ENCODE measurements at places on chromosomes 12 and 14.

GRCh38 chr14:72643317-72643801 lies 250.5 kb downstream of the DPF3 start:
- DNase-seq = peak; percentile 62

DNA sequence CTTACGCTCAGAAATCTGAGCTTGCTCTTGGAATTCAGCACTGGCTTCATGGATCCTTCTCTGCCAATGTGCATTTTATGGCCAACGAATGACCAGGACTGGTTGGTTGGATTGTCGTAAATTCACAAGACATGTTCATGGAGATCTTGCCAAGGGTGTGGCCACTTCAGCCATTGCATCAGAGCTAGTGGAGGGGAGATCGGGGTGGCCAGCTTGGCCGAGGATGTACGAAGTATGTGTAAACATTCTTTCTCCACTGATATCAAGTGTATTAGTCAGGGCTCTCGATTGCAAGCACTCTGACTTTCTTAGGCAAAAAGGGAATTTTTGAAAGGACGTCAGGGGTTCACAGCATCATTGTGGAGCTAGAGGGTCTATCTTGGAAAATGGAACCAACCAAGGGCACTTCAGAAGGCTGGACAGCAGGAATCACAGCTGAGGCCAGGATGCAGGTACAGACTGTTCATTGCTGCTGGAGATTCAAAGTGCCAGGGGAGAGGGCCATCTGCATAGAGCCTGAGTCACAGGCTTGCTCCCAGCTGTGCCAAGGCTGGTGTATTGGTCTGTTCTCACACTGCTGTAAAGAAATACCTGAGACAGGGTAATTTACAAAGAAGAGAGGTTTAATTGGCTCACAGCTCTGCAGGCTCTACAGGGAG lies 32.9 kb upstream of the ADGRD1 start:
- DNase-seq = no peak

- DNase-seq = peak; percentile 9
Observed at GRCh38 chr14:91317381-91318308, 73.1 kb upstream of the GPR68 start.

DNA sequence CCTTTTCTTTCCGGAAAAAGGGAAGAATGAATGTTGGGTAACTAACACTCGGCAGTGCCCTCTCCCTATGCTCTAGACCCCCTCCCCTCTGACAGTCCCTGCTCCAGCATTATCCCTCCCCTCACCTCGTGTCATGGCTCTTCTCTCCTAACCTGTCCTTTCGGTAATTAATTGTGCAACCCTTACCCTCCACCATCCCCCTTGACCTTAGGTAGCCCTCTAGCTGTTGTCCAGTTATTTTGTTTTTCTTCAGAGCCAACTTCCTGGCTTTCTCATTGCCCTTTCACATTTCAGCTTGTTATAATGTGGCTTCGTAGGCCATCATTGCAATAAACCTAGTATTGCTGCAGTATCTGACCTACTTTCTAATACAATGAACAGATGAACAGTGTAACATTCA lies 11.2 kb downstream of the ARG2 start:
- no peak for DNase-seq

- no peak for DNase-seq
Observed at GRCh38 chr14:49849213-49849847, 3.3 kb downstream of the NEMF start.

GRCh38 chr14:39383741-39384140 lies 48.5 kb downstream of the FBXO33 start:
- no peak for DNase-seq

DNA sequence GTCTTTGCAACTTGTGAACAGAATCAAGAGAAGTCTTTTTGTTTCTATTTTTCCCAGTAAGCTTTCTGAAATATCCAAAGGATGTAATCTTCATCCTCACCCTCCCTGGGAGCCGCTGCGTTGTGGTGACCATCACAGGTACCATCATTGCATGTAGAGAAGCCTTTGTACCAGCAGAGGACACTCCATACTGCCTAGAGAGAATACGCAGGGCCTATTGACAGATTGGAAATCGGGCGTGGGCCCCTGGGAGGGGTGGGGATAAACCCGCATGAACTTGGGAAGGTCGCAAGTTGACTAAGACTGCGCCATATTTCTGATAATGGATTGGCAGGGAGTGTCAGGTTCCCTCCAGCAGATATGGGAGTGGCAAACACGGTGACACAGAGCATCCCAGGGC lies 12.7 kb downstream of the KRT1 start:
- no peak for DNase-seq

GRCh38 chr12:117816-118345 lies 51.3 kb downstream of the IQSEC3 start:
- DNase-seq = no peak

GRCh38 chr12:15620741-15621539 lies 168.2 kb downstream of the EPS8 start:
- peak; percentile 60 for DNase-seq

GRCh38 chr12:15679151-15679550 lies 110.0 kb downstream of the EPS8 start:
- no peak for DNase-seq

DNA sequence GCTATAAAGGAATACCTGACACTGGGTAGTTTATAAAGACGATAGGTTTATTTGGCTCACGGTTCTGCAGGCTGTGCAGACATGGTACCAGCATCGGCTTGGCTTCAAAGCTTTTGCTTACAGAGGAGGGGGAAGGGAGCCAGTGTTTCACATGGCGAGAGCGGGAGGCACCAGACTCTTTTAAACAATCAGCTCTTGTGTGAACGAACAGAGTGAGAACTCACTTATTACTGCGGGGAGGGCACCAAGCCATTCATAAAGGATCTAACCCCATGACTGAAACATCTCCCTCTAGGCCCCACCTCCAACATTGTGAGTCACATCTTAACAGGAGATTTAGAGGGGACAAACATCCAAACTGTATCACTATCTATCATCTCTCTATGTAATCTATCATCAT lies 227.4 kb downstream of the TMEM132D start:
- no peak for DNase-seq

GRCh38 chr14:101521473-101521915 lies 39.8 kb upstream of the DIO3 start:
- DNase-seq = no peak

DNA sequence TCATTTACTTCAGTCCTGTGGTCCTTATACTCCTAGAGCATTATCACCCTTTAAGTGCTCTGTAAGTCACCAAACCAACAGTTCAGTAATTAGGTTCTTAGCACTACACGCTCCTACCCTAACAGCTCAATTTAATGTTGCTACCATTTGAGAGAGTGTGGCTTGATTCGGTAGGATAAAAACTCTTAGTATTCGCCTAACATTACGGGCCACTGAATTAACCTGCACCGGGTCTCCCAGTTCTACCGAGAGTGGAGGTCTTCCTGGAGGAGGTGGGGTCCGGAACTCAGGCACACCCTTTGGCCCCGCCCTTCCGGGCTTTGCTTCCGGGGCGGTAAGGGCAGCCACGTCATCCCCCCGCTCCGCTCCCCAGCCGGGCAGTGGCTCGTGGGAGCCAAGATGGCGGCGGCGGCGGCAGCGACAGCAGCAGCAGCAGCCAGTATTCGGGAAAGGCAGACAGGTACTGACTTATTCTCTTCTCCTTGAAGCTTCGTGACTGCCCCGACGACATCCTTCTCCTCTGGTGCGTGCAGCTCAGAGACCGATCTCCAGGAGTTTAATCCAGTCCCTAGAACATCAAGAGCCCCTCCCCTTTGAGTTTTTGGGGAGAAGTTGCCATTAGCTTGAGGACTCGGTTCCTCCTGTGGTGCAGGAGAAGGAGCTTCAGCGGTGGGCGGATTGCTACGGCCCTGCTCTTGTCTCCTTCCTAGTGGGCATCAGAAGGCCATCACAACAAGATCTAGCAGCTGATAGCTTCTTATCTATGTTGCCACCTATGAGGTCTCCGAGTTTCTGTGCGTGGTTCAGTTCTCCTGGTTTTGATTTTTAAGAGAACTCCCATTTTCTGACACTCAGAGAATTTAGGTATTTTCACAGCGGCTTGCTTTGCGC lies at the start of gene SCFD1:
TSS of gene SCFD1 (plus strand) at position 380 of the 891 bp plus-strand sequence. CDS start at position 400, 20 bp downstream.
- peak; percentile 81 for DNase-seq

DNA sequence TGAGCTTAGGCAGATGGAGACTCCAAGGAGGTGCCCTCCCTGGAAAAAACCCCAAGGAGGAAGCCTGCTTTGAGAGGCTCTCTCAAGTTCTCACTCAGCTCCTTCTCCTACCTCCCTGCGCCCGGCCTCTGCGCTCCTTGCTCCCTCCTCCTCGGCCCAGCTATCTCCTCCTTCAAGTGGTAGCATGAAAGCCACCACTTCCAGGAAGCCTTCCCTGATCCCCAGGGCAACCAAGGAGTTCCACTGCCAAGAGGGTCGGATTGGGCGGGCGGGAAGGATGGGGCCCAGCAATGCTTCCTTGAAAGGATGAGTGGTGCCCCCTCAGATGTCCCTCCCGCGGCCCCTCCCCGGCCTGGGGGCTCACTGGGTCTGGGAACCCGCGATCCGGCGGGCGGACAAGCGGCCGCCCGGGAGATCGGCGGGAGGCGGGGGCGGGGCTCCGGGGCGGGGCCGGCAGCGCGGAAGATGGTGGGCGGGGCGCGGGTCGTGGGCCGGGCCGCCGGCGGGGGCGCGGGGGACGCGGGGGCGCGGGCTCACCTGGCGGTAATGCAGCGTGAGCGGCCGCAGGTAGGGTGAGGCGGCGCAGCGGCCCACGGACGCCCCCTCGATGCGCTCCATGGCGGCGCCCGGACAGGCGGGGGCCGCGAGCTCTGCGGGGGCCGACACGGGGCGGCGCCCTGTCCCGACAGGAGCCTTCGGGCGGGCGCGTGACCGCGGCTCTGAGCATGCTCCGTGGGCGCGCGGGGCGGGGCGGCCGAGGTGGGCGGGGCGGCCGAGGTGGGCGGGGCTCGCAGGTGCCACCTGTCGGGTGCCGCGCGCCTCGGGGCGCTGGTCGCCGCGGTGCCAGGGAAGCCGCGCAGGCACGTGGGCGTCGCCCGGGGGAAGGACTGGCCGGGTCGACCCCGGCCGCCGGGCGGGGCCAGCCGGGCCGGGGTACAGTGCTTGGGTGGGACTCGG lies at the start of gene NUDT14:
TSS of gene NUDT14 (minus strand) at position 721 of the 957 bp plus-strand sequence. CDS start at position 618, 103 bp downstream.
- DNase-seq = peak; percentile 41

- DNase-seq = no peak
Observed at GRCh38 chr12:4285070-4285469, 11.5 kb downstream of the CCND2 start.

DNA sequence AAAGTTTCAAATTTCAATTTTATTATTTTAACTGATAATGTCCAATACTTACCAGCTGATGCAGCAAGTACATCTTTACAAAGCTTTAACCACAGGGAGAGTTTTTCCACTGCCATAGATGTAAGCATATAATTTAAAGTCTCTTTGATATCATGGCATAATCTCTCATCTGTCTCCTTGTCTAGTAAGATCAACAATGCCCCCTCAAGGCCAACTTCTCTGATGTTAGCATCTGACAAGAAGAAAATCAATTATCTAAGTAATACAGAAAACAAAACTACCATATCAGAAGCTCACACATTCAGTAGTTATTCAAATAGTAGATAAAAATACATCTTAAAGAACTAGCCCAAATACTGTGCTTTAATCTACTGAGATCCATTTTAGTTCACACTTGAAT lies 94.2 kb downstream of the HEATR5A start:
- DNase-seq = peak; percentile 4

GRCh38 chr14:59161561-59162175 lies 26.8 kb upstream of the DAAM1 start:
- no peak for DNase-seq

DNA sequence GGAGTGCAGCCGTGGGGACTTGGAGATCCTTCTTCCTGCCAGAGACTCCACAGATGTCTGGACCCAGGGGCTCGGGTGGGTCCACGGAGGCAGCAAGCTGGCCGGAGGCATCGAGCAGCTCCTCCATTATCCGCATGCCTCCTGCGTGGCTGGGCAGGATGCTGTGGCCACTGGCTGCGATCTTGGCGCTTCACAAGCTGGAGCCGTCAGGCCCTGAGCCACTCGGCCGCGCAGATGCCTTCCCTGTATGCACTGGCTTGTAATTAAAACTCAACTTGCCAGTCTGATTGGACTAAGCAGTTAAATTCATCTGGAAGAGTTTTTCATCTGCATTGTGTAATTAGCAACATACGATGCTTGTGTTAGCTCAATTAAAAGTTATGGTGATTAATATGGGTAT lies 151.5 kb downstream of the AACS start:
- no peak for DNase-seq
